ENCODE measurements at places on chromosomes 2 and 18.

DNA sequence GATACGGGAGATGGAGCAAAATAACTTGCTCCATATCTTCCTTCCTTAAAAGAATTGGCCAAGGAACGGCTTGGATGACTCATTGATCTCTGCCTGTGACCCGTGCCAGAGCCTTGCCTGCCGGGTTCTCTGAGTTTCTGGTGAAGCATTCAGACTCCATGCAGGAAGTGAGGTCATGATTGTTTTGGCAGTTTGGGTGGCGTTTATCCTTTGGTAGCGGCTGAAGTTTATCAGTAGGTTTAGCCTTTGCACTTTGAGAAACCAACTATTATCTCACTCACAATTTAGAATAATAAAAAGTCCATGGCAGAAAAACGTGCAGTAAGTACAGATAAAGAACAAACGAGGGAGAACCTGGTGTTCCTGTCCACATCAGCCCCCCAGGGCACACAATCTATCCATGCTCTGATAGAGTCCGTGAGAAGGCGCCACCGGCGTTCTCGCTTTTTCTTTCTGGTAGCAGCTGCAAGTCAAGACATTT lies 15.0 kb upstream of the CTAGE1 start:
- DNase-seq, result no peak

- DNase-seq, result no peak
These were observed 3.4 kb upstream of the RTP5 start for GRCh38 chr2:241865957-241866789.

DNA sequence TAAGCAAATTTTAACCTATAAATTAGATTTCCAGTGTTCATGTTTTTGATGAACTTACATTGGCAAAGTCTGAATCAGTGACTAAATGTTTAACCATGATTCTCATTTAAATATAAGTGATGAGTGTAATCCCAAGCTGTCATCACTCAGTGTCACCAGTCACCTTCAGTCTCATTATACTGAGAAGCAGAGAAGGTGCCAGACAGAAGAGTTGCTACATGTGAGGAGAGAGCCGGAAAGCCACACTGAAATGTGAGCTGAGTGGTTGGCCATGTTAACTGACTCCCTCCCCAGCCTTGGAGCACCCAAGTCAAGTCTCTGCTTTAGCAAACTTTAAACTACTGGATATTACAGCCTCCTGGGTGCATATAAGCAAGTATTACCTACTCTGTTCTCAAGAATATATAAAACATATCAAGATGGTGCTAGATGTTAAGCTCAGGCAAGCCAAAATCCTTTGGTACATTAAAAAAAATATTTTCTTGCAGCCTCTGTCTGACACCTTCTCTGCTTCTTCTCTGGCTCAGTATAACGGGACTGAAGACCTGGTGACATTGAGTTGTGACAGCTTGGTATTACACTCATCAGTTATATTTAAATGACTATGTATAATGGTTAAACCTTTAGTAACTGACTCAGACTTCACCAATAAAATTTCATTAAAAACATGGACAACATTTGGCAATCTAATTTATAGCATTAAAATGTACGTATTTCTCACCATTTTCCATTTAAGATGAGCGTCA lies 75.8 kb upstream of the MAP3K20 start:
- DNase-seq, result no peak

- DNase-seq, result no peak
These were observed 94.7 kb downstream of the FARSB start for GRCh38 chr2:222561151-222561550.

- DNase-seq, result no peak
These were observed 7.0 kb downstream of the MLPH start for GRCh38 chr2:237494066-237494465.

DNA sequence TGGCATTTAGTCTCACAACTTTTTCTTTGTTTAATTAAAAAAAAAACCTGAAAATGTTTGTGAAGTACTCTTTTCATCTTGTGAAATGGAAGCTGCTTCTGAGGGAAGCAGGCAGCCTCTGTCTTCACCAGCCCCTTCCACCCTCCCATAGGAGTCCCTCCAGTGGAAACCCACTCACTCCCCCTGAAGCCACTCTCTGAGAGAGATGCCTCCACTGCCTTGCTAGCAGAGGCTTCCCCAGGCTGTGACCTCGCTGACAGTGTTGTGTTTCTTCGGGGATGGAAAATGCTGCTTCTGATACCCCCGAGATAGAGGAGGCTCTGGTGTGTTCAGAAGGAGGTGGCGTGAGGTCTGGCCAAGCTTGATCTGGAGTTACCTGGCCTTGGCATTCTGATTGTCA lies 59.9 kb downstream of the SH3RF3 start:
- no peak for DNase-seq

- DNase-seq, result no peak
These were observed 54.5 kb upstream of the TMEM87B start for GRCh38 chr2:112000399-112001135.

DNA sequence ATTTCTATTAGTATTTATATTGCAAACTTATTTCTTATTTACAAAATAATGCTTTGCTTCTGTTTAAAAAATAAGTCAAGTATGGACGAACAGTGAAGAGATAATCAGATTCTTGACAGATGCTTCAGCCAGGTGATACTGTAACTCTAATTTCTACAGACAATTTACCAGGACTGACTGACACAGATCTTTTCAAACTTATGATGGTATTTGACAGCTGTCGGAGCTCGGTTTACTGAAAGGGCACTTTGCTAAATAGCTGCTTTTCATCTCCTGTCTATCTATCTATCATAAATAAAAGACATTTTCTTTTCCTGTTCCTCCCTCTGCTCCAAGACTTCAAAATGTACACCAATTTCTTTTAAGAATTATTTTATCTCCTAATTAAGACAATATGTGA lies 422.5 kb upstream of the SLC8A1 start:
- no peak for DNase-seq

DNA sequence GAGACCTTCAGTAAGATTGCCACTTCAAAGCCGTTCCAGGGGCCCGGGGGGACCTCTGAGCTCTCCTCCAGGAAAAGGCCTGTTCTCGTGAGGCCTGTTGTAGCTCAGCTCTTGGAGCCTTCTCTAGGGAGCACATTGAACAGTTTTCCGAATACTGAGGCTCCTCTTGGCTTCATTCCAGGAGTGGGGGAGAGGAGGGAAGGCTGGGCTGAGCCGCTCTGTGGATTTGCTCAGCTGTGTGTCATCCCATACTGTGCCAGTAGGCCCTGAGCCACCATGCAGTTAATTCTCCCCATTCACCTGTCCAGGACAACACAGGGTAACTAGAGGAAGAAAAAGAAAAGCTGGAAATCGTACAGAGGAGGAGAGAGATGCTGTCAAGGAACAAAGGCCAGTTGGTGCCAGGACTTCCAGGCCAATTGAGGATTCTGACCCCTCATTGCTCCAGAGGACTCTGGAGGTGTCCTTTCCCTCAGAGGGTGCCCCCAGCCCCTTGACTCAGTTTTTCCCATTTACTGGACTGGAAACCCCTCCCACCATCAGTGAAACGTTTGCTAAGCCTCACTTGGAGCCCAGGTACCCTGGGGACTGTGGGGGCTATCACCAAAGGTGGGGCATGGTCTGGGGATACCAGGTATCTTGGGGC lies 41.4 kb downstream of the HS1BP3 start:
- DNase-seq, result no peak

DNA sequence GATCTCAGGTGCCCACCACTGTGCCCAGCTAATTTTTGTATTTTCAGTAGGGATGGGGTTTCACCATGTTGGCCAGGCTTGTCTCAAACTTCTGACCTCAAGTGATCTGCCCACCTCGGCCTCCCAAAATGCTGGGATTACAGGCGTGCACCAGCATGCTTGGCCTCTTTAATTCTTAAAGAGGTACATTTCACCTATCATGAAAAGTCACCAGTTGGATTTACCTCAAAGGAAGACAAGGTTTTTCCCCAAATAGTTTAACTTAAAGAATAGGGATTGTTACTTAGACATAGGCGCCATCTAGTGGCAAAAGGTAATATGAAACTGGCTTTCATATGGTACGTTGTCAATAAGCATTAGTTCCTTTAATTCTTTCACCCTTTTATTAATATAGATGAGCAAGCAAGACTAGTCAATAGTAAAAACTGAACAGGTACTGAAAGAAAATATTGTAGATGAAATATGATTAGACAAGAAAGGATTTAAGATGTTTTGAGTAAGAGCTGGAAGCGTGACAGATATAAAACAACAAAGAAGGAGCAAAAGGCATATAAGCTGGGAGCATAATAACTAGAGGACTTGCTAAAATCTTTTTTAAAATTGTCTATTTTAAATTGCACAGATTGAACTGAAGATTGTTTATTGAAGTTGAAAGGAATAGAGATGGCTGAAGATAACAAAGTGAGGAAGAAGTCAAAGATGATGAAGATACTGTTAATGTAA lies 35.0 kb upstream of the PSMD14 start:
- DNase-seq, result no peak

DNA sequence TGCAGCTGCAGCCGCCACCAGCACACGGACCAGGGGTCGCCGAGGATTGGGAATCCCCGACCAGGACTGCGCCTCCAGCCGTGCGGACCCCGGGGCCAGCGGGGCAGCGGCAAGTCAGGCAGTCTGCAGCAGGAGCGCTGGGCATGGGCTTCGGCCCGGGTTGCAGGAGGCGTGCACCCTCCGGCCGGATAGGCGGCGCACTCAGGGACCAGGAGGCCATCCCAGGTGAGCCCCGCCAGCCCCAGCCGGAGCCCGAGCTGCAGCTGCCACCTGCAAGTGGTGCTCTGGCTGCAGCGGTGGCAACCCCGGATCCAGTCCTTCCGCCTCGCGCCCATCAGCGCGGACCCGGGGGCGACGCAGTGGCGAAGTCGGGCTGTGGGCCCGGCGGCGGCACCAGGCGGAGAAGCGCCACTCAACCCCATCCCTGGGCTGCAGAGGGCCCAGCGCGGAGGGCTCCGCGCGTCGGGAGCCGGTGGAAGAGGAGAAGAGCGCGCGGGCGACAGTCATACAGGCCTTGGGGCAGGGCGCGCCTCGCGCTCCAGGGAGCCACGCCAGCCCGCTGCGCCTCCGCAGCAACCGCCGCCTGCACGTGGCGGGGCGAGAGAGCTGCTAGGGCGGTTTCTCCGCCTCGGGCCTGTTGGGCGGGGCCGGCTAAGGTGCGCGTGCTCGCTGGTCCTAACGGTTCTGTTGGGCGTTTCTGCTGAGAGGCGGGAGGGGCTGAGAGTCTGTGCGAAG lies 73.8 kb downstream of the RPIA start:
- DNase-seq, result peak; percentile 57

DNA sequence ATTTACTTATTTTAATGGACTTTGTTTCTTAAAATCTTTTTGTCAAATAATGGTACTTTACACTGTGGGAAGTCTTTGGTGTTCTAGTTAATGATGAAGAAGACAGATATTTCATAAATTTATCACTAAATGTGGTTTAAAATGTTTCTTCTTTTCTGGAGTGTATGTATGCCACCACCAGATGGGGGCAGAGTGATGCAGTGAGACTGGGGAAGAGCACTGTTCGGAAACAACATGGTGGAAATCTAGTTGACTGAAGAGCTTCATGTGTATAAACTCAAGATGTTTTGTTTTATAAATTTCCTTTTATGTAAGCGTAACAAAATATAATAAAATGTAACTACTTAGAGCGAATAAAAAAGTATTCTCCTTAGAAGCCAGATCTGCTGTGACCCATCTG lies 195.1 kb downstream of the KCNE4 start:
- no peak for DNase-seq

GRCh38 chr2:18610651-18611050 lies 21.3 kb upstream of the NT5C1B start:
- no peak for DNase-seq

GRCh38 chr18:12321333-12321732 lies 13.3 kb downstream of the TUBB6 start:
- DNase-seq, result no peak

DNA sequence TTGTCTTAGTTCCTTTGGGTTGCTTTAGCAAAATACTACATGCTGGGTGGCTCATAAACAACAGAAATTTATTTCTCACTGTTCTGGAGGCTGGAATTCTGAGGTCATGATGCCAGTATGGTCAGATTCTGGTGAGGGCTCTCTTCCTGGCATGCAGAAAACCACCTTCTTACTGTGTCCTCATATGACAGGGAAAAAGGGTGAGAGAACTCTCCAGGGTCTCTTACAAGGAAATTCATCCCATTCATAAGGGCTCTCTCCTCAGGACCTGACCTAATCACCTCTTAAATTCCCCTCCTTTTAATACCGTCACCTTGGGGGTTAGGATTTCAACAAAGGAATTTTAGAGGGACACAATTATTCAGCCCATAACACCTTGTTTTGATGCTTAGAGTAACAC lies 243.1 kb upstream of the TNP1 start:
- no peak for DNase-seq

- DNase-seq, result no peak
These were observed 151.5 kb downstream of the INO80D start for GRCh38 chr2:205934443-205934842.

DNA sequence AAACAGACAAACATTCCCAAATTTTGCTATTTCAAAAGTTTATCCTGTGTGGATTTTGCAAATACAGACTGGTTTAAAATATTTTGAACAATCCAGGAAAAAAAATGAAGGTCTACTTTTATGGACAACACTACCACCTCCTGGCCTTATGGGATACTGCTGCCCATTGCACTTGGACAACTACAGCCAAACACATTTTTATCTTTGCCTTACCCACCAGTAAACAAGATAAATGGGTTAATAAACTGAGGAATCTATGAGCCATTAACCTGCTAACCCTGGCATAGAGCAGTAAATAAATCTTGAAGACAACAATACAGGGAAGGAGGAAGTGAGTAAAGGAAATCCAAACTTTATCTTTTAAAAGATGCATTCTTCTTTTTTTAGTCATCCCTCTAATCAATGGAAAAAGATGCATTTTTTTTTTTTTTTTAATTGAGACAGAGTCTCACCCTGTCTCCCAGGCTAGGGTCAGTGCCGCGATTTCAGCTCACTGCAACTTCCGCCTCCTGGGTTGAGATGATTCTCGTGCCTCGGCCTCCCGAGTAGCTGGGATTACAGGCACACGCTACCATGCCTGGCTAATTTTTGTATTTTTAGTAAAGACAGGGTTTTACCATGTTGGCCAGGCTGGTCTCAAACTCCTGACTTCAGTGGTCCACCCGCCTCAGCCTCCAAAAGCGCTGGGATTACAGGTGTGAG lies 2.1 kb upstream of the SPIRE1 start:
- no peak for DNase-seq

DNA sequence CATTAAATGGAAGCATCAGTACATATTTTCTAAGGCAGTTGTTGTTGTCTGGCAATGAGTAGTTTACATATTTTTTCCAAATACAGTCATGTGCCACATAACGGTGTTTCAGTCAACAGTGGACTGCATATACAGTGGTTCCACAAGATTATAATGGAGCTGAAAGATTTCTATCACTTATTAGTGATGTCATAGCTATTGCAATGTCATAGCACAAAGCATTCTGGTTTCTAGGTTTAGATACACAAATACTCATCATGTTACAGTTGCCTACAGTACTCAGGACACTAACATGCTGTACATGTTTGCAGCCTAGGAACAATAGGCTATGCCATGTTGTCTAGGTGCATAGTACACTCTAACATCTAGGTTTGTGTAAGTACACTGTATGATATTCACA lies 45.0 kb downstream of the RND3 start:
- no peak for DNase-seq

GRCh38 chr2:10239561-10239967 lies 63.1 kb upstream of the HPCAL1 start:
- DNase-seq, result no peak

- DNase-seq, result no peak
These were observed 156.4 kb upstream of the KYNU start for GRCh38 chr2:142721015-142721414.
